Testis (tissue), 5 donors: ENCODE measurements at places on chromosomes 5 and 9.
A peak's percentile ranks its signal among the peaks of the same experiment; 100 is the strongest.

DNA sequence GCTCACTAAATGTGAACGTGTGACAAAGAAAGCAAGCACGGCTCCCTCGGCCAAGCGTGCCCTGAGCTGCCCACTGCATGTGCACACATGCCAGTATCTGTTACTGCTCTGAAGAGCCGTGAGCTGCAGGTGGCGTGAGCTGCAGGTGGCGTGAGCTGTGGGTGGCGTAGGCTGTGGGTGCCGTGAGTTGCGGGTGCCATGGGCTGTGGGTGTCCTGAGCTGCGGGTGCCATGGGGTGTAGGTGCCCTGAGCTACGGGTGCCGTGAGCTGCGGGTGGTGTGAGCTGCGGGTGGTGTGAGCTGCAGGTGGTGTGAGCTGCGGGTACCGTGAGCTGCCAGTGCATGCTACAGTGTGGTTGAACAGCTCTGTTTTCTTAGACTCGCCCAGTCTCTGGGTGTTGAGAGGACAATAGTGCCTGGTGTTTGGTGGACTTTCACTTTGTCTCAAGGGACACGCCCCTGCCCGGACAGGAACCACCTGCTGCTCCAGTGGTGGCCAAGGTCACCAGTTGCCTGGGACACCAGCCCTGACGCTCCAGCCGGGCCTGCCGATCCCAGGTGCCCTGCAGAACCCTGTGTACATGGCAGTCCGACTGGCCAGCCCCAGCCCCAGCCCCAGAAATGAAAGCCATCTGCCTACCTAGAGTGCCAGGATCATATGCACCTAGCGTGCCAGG is 6.7 kb downstream of the CCDC187 start:
- no peak for DNase-seq

GRCh38 chr9:97842960-97843359 is 10.1 kb upstream of the FOXE1 start:
- DNase-seq = no peak

DNA sequence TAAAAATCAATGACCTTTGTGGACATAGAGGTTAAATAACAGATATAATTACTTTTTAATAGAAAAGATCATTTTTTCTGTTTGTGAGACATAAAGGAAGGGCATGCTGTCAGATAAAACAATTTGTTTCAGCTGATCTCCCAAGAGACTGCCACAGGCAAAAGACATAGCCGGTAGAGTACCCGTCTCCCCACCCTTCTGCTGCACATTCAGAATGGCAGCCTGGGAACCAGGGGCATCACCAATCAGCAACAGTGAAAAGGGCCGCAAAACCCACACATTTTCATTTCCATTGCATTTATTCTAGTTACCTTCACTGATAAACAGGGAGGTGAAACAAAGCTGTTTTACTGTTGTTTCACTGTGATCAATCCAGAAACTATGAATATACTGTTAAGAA is 357.7 kb downstream of the ARRDC3 start:
- DNase-seq = no peak

- peak; percentile 60 for DNase-seq
Measured at GRCh38 chr9:83622939-83623678, at the start of gene IDNK. IDNK (plus strand) TSS chr9:83623143; CDS start chr9:83623172, 29 bp downstream.

DNA sequence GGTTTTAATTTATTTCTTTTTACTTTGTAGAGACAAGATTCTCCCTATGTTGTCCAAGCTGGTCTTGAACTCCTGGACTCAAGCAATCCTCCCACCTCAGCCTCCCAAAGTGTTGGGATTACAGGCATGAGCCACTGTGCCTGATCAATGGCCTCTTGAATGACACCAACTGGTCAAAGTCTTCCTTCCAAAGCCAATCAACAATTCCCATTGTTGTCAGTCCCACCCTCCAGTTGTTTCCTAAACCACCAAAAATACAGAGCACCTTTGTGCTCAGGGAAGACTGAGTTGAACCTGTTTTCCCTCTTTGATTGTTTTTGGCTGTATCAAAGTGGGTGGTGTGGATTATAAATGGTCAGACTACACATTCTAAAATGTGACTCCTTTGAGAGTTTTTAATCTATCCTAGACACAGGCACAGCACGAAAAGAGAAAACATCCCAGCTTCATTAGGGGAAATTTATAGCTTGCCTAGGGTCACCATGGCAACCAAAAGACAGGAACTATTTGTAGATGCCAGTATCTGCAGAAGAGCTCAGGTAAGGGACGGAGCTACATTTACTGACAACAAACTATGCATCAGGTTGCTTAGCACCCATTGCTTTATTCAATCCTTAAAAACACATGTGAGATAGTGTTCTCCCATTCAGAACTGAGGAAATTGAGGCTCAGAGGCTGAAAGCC is 27.6 kb upstream of the ATP6V1G1 start:
- DNase-seq = no peak

GRCh38 chr5:59487068-59487686 is 406.3 kb downstream of the PDE4D start:
- DNase-seq = no peak

GRCh38 chr9:92986176-92987119 is 39.1 kb downstream of the FGD3 start:
- DNase-seq = peak; percentile 78

- DNase-seq = no peak
Measured at GRCh38 chr5:34411470-34412346, 244.4 kb upstream of the RAI14 start.

GRCh38 chr5:165108809-165109208 is 1603.4 kb downstream of the MAT2B start:
- no peak for DNase-seq
